ENCODE measurements at places on chromosomes 1 and 21.
A peak's percentile ranks its signal among the peaks of the same experiment; 100 is the strongest.

GRCh38 chr1:2044510-2045319 is 5.5 kb upstream of the PRKCZ start:
- DNase-seq, result peak; percentile 19

- no peak for DNase-seq
Observed at GRCh38 chr1:246946366-246946765, 14.6 kb upstream of the AHCTF1 start.

DNA sequence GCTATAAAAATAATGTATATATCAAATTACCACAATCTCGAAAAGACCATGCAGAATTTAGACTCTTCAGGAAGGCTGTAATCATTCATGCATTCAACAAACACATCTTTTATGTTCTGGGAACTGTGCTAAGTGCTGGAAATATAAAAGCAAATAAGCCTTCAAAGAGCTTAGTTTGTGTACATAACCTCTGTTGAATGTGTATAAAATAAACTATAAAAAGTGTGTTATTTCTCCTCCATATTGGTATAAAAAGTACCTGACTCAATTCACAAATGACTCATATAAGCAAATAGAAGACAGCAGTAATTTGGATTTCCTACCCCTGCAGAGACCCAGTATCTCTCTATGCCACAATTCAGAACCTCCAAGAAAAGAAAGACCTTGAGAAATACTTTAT is 36.8 kb downstream of the RAB3GAP2 start:
- no peak for DNase-seq

DNA sequence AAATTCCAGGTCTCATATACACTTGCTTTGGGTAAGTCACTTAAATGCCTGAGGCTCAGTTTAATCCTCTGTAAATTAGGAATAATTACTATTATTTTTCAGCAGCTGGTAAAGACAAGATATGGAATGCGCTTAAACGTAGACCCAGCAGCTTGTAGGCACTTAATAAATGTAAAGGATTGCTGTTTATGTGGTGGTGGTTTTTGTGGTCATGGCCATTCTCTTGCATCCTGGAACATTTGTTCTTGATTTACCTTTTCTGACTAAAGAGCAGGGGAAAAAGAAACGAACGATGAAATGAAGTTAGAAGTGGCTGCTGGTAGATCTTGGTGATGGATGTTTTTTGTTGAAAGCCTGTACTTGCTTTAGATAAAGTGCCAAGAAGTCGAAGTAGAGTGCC is 195.0 kb upstream of the FOXD3 start:
- peak; percentile 11 for DNase-seq

DNA sequence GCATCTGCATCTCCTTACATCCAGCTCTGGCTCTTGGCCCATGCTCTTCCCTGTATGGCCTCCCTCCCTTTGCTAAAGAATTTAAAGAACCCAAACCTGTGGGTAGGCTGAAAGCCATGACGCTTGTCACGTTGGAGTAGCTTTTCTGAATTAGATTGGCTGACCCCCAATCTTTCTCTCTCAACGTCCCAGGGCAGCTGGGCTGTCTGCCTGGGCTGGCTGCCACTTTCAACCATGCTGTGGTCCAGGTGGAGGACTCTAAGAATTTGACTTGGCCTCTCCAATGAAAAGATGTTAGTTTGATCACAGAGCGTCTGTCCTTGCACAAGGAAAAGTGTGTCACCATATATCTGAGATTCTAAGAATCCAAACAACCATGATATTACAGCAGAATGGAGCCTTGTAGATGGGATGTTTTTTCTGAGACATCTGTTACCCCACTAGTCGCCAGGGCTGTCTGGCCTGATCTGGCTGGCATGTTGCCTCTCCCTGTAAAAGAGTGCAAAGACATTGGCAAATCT is 6.5 kb upstream of the IGSF3 start:
- no peak for DNase-seq

- DNase-seq, result peak; percentile 82
Observed at GRCh38 chr21:34187935-34188334, 114.6 kb downstream of the MRPS6 start.

DNA sequence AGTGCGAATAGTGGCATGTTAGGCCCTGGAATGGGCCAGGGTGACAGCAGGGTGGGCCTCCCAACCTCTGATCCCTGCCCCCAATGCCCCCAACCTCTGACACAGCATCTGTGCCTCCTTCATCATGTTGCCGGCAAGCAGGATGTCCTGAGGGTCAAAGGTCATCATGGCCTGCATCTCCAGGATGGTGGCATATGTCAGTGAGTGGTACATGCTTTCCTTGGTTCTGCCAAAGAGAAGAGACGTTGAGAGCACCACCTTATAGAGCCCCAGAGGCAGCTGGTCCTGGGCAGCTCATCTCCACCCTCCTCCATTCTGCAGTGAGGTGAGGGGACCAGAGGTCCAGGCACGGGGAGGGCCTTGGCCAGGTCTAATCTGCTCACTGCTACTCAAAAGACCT is 17.6 kb downstream of the TTC39A start:
- no peak for DNase-seq

DNA sequence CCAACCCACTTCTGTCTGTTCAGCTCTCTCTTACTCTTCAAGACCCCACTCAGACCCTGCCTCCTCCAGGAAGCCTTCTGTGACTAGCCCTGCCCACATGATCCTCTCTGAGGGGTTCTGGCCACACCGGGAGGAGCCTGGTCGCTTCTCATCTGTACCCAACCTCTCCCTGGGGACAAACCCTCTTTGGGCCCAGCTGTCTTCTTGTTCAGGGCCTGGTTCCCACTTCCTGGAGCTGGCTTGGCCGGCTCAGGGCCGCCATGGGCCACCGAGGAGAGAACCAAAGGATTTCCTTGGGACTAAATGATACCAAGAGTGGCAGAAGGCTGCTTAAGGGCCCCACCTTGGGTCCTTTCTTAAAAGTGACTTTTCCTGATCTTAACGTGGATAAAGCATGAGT is 124.7 kb upstream of the ZBTB40 start:
- no peak for DNase-seq

GRCh38 chr1:41683681-41684500 is 199.4 kb upstream of the EDN2 start:
- peak; percentile 46 for DNase-seq

GRCh38 chr21:45427331-45428271 is 22.6 kb downstream of the COL18A1 start:
- DNase-seq, result peak; percentile 97

DNA sequence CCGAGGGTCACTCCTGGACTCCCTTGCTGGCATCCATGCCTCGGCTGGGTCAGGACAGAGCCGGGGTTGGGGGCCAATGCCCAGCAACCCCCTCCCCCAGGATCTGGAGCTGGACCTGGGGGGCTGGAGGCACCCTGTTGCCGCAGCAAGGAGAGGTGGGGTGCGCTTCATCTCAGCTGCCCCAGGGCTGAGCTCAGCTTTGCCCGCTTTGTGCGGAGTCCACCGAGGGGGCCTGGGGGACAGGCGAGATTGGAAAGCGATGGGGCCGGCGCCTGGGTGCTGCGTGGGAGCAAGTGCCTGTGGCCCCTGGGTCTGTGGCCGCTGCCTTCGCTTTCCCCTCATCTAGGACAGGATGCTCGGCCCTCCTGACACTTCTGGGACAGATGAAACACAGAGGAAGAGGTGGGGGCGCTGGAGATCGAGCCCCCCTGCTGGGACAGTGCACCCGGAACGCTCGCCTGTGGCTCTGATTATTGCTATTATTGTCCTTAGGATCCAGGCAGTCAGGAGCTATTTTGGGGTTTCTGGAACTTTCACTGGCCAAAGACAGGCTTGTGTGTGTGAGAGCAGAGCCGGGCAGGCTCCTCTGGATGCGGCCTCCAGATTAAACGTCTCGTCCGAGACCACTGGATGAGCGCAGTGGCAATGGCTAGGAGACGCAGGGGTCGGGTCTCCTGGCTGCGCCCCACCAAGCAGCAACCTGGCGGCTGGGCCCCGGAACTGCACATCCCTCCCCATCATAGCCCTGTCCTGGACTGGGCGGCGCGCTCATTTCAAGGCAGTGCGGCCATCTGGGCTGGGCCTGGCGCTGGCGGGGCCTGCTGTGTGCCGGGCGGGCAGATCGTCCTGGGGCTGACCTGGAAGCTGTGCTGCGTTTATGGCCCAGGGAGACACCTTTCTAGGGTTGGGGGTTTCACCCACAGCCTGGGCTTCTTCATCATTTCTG is 13.8 kb downstream of the PRDM16 start:
- DNase-seq, result no peak

GRCh38 chr1:227944931-227945890 is 2.5 kb downstream of the WNT9A start:
- DNase-seq, result no peak

GRCh38 chr1:166166698-166167571 is at the start of gene FAM78B:
TSS of gene FAM78B (minus strand) at chr1:166167001. CDS start at chr1:166166248, 753 bp downstream.
- DNase-seq, result peak; percentile 57

DNA sequence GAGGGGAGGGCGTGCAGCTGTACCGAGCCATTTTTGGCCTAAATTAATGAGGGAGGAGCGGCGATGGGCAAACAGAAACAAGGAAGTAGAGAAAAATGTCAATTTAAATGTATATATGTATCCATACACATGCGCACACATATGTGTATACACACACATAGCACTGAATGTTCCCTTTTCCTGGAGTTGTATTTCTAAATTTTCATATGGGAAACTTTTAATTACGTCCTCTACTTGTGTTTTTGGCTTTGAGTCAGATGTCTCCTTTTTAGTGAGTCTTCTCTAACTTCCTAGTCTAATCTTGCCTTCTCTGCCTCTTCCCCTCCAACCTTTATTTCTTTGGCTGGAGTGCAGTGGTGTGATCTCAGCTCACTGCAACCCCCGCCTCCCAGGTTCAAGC is 15.4 kb upstream of the CYYR1 start:
- no peak for DNase-seq

- peak; percentile 71 for DNase-seq
Observed at GRCh38 chr21:37087188-37087587, 14.1 kb downstream of the TTC3 start.

DNA sequence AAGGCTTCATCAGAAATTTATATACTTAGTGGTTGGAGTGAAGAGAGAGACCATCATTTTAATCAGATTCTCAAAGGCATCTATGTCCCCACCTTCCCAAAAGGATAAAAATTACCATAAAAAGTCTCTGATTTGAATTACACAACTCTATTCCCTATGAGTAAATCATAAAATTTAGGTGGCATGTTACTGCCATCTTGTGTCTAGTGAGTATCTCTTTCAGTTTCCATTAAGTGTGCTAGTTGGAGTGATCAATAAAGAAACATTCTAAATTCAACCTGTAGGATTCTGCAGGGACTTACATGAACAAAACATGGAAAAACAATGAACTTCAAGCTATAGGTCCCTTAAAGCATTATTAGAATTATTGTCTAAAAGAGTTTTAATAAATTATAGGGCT is 655.4 kb downstream of the LTN1 start:
- DNase-seq, result peak; percentile 44

DNA sequence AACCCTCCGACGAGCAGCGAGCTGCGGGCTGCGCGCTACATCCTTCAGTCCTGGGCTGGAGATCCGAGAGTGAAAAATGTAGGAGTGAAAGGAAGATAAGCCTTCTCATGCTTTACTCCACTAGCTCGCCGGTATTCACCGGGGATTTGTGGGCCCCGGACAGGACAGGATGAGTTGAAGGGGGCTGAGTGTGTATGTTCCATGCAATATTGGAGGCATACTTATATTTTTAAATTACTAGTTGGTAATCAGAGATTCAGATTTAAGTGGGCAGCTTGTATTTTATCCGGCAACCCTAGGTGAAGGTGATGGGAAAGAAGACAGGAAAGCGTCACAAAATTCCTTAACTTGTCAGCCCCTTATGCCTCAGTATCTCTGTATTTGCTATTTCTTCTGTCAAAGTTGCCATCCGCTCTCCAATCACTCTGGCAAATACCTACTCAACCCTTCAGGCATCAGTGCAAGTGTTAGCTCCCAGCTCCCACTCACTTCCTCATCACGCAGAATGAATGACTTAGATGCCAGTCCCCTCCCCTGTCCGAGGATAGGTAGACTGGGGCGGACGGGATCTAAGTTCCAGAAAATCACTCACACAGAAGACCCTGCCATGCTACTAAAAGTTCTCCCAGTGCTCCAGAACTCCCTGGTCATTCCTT is 503 bp upstream of the PIGM start:
- peak; percentile 25 for DNase-seq

DNA sequence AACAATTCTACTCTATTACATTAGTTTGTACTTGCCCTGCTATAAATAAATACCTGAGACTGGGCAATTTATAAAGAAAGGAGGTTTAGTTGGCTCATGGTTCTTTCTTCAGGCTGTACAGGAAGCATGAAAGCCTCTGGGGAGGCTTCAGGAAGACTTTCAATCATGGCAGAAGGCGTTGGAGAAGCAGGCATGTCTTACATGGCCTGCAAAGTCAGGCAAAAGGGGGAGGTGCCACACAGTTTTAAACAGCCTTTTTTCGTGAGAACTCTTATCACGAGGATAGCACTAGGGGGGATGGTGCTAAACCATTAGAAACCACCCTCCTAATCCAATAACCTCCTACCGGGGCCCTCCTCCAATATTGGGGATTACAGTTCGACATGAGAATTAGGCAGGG is 102.9 kb downstream of the DYRK1A start:
- no peak for DNase-seq

DNA sequence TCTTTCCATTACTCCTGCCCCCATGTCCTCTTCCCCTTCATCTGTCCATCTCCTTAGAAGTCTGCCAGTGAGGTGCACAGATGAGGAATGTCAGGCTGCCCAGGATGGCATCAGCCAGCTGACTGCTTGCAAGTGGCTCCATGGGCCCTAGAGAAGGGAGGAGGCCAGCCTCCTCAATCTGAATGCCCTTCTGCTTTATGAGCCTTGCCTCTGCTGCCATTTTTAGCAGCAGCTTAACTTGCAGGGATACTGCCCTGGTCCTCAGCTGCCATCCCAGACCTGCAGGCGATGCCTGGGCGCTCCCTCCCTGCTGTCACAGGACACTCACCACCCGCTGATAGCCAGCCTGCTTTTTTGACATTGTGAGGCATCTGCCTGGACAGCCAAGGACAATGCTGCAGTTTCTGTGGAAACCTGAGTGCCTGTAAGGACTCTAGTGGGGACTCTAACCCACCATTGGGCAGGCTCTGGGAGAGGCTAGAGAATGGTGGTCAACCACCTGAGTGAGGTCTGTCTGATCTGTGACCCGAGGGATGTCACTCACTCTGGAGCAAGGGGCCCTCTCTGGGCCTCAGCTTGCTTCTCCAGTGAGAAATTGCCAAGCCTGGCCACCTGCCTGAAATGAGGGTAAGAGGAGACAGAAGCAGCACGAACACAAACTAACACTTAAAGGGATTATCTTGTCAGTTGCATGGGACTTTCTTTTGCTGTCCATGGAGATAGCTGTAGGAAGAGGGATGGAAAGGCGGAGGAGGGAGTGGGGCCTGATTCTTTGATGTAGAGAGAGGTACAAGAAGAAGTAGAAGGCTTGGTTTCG is 185.0 kb downstream of the MIS18A start:
- DNase-seq, result no peak

GRCh38 chr1:192592981-192593708 is 17.6 kb downstream of the RGS1 start:
- no peak for DNase-seq

DNA sequence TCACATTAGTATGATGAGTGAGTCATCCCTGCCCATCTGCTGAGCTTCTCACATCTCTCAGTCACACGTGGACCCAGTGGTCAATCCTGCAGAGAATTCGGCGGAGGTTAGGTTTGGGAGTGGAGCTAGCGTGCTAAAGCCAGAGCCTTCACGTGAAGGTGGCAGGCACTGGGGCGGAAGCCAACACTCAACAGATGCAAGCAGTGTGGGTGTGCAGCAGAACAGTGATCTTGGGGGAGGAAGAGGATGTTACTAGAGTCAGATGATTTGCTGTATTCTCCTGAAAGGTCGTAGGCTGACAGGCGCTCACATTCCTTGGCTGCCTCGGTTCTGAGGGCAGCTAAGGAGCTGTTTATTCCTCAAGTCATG is 6.7 kb downstream of the C1orf115 start:
- peak; percentile 40 for DNase-seq
